Activated naive CD8-positive, alpha-beta T cell treated with anti-CD3 and anti-CD28 coated beads, Interleukin-2, amount 50 U/mL, for 24 hours (primary cell): ENCODE measurements at places on chromosomes 2 and 18.

DNA sequence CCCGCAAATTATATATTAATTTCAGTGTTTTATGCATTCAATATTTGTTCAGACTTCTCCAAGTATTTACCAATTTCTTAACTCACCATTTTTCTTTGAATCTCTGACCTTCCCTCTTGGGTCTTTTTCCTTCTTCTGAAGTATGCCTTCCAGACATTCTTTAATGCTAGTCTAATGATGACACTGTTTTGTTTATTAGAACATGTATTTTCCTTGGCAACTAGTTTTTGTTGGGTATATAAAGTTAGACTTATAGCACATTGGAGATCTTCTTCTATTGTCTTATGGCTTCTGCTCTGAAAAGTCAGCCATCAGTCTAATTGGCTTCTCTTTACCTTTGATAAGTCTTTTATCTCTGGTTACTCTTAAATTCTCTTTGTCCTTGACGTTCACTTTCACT lies 423.2 kb upstream of the NRP2 start:
- DNase-seq, result no peak

DNA sequence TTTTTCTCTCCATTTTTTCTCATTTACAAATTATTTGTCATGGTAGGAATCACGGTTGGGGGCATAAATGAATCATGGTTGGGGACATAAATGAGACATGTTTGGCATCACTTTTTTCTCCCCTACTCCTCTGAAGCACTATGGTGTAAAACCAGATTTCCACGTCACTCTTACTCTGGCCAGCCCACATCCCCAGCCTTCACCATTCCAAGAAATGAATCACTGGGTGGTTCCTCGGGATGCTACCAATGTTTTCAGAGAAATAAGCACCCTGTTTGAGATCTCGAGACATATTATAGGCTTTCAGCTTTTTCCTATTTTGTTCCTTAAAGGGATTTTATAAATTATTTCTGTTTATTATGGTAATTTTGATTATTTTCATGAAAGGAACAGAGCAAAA lies 155.0 kb upstream of the SLC8A1 start:
- no peak for DNase-seq

GRCh38 chr2:143928613-143929012 lies 591.3 kb downstream of the ZEB2 start:
- no peak for DNase-seq

DNA sequence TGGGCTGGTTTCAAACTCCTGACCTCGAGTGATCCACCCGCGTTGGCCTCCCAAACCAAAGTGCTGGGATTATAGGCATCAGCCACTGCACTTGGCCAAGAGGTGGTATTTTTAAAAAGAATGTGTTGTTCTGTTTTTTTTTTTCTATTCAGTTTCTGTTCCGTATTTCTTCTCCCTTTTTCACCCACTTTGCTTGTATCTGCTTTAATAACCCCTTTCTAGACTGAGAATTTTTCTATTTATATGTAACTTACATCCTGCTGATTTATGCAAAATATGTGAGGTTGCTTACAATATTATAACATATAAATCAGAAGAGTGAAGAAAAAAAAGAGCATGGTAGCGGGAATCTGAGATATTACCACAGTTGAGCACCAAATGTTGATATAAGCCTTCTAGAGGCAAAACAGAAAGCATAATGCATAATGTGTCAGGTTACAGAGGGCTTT lies 17.2 kb upstream of the LYPD6B start:
- no peak for DNase-seq

GRCh38 chr2:167424803-167425755 lies 536.8 kb downstream of the XIRP2 start:
- no peak for DNase-seq

- DNase-seq, result no peak
These were observed 41.6 kb downstream of the CDH19 start for GRCh38 chr18:66562279-66562678.

DNA sequence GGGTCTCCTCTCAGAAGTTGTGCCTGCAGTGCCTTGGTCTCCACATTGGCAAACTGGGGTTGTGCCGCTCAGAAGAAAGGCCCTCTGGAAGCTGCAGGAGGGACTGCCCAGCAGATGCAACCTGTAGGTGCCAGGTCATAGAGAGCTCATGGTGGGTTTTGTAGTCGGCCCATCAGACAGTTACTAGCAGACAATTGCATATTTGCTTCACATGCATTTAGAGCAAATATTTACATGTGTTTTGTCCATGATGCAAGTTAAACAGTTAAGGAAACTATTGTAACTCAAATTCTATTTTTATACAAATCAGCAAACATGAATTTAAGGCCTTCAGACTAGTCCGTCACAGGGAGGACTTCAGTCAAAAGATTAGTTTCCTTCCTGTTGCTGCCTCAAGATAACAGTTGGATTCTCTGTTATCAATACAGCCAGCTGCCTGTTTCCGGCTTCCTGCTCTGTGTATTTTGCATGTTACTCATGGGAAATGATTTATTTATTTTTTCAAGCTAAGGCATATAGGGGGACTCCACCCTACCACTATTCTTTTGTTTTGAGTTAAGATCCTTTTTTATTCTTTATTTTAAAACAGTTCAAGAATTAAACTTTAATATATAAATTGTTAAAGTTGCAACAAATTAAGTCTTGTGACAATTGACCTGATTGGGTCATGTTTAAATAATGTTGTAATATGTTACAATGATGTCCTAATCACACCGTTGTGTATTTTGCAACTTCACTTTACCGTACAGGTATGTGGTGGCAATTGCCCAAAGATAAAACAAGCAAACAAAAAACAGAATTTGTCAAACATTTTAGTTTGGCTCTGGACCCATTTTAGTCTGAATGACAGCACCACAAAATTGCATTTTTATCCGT lies 133.5 kb downstream of the SPTBN1 start:
- DNase-seq, result no peak
